ENCODE measurements at places on chromosomes 7 and 10.

DNA sequence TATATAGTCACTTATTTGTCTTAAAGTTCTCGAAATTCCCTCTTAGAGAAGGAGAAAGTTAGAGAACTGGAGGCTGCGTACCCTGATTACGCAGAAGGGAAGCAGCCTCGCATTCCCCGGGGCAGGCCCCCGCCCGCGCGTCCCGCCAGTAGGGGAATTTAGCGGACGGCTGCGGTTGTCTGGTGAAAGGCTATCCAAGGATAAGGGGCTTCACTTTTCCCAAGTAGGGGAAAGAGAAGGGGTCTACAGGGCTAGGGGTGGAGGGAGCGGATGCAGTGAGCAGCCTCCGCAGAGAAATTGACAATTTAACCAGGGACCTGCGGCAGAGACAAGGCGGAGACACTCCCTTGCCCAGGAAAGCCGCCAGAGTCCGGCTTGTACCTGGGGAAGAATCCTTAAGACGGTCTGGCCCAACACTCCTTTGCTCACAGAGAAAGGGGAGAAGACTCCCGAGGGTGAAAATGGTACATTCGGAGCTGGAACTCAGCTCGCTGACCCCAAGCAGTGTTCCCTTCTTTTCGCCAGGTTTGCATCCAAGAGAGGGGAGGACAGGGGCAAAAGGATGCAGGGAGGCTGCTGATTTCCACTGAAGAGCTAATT, 994 bp upstream of the MAGI2 start:
- no peak for DNase-seq

DNA sequence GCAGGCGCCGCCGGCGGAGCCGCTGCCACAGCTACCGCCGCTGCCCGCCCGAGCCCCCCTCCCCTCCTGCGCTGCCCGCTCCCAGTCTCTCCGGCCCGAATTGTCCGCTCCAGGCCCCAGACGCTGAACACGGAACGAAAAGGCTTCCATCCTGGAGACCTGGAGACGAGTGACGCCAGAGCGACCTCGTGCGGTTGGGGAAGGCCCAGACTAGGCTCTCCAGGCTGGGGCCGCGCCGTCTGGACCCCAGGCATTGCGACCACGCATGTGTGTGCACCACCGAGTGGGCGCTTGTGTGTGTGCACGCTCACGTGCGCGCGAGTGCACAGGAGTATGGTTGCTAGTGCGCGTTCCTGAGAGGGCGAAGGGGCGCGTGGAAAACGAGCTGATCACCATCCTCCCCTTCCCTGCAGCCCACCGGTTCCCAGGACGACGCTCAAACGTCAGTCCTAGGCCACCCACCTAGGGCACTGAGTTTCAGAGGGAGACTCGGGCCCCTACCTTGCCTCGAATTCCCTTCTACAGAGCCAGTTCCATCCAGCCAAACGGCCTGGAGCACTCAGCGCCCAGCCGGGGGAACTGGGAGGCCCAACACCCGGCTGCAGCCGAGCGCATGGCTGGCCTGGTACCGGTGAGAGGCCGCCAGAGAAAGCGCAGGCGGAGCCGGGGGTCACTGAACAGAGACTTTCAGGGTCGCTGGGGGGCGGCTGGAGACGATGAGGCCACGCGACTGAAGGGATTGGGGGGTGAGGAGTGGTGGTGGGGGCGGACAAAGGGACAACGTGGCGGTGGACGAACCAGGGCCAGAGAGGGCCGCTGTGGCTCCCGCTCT, 11.6 kb downstream of the LBX1 start:
- no peak for DNase-seq

DNA sequence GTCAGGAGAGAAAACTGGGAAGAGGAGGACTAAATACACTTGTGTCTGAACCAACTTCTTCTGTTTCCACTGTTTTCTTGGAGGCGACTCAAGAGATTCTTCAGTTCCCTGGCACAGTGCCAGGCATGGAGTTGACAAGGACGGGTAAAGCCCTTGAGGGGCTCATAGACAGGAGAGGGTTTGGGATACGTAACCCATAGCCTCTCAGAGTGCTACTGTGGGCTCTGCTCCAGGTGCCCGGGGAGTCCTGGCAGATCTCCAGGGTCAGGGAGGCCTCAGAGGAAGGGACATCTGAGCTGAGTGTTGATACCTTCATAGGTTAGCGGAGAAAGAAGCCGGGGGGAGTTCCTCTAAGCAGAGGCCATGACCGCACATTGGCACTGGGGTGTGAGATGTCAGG, 42.0 kb downstream of the GALNT17 start:
- no peak for DNase-seq

GRCh38 chr7:33054261-33054964, 8.2 kb downstream of the NT5C3A start:
- DNase-seq, result no peak

- DNase-seq, result no peak
Measured at GRCh38 chr7:158061026-158061630, 526.5 kb downstream of the PTPRN2 start.

- no peak for DNase-seq
Measured at GRCh38 chr10:12704488-12704887, 297.0 kb downstream of the CCDC3 start.

GRCh38 chr7:35252612-35253459, 1.1 kb downstream of the TBX20 start:
- DNase-seq, result no peak

DNA sequence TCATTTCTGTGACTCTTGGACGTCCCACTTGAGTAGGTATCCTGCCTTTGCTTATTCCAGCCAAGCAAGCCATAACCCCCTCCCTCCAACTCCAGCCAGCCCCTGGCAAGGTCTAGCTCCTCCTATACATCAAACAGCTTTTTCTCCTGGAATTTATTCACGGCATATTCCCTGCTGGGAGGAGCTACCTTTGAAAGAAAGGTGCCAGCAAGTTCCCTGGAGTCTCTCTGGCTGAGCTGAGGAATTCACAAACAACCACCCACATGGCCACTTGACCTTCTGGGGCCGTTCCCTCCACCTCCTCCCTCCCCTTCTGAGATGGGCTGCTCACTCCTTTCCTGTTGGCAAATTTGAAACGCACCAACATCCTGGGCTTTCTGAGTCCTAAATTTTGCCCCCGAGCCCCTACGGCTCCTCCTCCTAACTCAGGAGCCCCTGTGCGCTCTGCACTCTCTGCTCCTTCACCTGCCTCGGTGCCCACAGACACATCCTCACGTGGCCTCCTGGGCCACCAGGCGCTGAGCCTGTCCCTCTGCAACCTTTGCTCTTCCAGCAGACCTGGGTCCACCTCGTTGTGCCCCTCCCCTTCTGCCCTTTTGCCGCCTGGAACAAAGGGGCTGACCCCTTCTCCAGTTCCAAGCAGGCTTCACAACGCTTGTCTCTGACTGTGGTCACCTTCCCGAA, 48.0 kb downstream of the HSPA12A start:
- no peak for DNase-seq

GRCh38 chr7:85274454-85274853, 87.6 kb upstream of the SEMA3D start:
- no peak for DNase-seq

DNA sequence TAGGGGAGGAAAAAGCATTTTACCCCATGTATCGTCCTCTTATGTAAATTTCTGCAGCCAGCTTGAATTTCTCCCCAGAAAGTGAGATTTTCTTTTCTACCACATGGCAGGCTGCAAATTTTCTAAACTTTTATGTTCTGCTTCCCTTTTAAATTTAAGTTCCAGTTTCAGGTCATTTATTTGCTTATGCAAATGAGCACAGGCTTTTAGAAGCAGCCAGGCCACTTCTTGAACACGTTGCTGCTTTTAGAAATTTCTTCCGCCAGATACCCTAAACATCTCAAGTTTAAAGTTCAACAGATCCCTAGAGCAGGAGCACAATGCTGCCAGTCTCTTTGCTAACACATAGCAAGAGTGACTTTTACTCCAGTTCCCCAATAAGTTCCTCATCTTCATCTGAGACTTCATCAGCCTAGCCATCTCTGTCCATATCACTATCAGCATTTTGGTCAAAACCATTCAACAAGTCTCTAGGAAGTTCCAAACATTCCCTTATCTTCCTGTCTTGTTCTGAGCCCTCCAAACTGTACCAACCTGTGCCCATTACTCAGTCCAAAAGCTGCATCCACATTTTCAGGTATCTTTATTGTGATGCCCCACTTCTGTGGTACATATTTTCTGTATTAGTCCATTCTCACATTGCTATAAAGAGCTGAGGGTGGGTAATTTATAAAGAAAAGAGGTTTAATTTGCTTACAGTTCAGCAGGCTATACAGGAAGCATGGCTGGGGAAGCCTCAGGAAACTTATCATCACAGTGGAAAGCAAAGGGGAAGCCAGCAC, 16.3 kb downstream of the EZH2 start:
- DNase-seq, result no peak

- no peak for DNase-seq
Measured at GRCh38 chr10:91617072-91617609, 15.7 kb downstream of the PPP1R3C start.

DNA sequence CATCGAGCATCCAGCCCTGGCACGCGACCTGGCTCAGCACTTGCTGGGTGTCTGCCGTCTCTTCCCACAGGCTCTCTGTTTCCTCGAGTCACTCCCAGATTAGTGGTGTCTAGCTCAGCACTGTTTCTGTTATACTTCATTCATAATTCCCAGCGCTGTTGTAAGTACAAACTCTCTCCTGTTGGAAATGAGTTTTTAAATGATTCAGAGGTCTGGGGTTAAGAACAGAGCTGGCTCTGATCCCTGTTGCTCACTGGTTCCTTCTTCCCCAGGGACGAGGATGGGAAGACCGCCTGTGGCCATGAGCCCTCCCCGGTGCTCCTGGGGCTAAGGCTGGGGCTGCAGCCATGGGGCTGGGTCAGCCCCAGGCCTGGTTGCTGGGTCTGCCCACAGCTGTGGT, 17.3 kb upstream of the C10orf95 start:
- no peak for DNase-seq

- no peak for DNase-seq
Measured at GRCh38 chr10:71230656-71231025, 18.3 kb downstream of the UNC5B start.

- no peak for DNase-seq
Measured at GRCh38 chr10:112208997-112209396, 25.4 kb upstream of the GPAM start.

GRCh38 chr10:6173203-6173602, 29.5 kb upstream of the PFKFB3 start:
- DNase-seq, result peak; percentile 55

DNA sequence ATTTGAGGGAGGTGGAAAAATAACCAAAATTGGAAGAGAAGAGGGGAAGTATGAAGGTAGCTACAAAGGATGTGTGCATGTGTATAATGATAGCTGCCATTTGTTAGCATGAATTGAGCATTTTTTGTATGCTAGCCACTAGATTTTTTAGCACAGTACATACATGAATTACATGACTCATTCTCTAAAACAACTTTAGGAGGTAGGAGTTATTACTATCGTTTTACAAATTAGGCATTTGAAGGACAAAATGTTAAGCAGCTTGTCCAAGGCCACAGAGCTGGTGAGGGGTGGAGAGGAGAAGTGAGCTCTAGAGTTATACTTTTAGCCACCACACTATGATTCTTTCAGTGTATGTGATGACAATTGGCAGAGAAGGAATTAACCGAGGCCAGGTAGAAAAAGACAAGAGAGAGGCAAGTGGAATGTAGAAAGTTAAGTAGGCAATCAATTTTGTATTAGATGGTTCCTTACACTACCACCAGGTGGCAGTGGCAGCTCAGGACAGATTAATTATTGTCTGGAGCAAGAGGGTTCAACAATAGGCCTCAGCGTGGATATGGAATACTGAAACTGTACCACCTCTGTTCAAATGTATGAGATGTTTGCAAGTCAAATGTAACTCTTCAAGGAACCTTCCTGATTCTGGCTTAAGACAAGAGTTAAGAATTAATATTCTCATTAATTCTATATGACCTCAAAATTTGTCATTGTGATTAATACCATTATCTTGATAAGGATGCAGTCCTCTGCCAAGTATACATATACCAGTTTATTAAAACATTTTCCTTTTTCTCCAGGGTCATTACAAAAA, 128.0 kb downstream of the MBL2 start:
- no peak for DNase-seq

GRCh38 chr10:3427347-3427746, 254.8 kb upstream of the PITRM1 start:
- DNase-seq, result no peak

- DNase-seq, result no peak
Measured at GRCh38 chr7:20482071-20482470, 133.4 kb upstream of the ABCB5 start.

- DNase-seq, result no peak
Measured at GRCh38 chr10:34633374-34633773, 181.7 kb downstream of the PARD3 start.

- DNase-seq, result no peak
Measured at GRCh38 chr7:138513344-138513871, 53.3 kb downstream of the TRIM24 start.

DNA sequence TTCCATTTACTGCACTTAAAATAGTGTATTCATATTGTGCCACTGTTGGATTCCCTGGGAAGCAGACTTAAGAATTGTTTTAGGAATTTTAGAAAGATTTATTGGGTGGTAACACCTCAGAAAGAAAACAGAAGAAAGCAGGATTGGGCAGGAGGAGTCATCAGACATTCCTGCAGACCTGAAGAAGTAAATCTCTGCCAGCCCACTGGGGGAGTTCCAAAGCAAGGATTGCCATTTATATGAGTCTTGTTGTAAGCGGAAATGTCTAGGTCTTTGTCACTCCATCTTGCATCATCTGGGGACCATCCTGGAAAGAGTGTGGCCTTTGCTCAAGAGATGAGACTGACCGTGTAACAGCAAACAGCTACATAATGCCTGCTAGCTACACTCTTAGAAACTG, 947.6 kb upstream of the POT1 start:
- no peak for DNase-seq

DNA sequence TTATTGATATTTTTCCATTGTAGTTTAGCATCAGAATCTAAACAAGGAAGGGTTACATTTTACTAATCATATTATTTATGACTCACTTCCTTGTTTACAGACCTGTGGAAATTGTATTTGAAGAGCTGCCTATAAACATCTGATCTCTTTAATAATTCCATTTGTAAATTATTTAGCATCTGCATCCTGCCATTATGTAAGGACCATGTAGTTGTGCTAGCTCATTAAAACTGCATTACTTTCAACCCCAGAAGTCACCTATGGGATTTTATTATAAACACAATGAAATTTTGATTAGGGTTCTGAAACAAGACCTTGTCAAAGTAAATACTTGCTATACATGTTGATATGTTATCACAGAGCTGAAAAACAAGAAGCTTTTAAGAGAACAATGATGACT, 146.8 kb upstream of the SLC26A5 start:
- DNase-seq, result no peak

All from activated naive CD4-positive, alpha-beta T cell treated with anti-CD3 and anti-CD28 coated beads, Interleukin-2, amount 50 U/mL, for 16 hours (primary cell).